ENCODE measurements at places on chromosomes 3 and 15.
A peak's percentile ranks its signal among the peaks of the same experiment; 100 is the strongest.

- no peak for DNase-seq
These were observed 747.6 kb downstream of the NAALADL2 start for GRCh38 chr3:175606650-175607318.

DNA sequence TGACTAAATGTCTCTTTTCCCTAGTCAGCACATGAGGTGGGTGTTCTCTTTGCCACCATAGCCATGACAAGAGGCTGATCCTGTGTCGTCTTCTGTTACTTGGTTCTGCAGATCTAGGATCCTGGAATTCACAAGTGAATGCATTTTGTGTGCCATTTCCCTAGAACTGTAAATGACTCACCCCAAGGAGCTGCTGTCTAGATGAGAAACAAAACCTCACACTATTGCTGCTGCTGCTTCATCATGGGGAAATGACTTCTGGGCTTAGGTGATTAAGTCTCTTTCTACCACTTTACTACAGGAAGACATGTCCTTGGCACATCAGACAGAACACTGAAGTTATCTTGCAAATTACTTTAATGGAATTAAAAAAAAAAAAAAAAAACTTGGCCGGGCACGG is 54.9 kb downstream of the SLCO3A1 start:
- DNase-seq, result no peak

GRCh38 chr3:10444511-10444910 is 60.9 kb downstream of the ATP2B2 start:
- no peak for DNase-seq

DNA sequence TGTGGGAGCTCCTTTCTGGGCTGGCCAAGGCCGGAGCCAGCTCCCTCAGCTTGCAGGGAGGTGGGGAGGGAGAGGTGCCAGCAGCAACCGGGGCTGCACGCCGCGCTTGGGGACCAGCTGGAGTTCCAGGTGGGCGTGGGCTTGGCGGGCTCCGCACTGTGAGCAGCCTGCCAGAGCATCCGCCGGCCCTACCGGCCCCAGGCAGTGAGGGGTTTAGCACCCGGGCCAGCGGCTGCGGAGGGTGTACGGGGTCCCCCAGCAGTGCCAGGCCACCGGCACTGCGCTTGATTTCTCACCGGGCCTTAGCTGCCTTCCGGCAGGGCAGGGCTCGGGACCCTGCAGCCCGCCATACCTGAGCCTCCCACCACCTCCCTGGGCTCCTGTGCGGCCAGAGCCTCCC is 651.0 kb upstream of the ARPP21 start:
- no peak for DNase-seq

GRCh38 chr15:28969511-28970085 is 83.8 kb downstream of the APBA2 start:
- DNase-seq, result no peak

GRCh38 chr3:123586968-123587367 is 2.1 kb upstream of the HACD2 start:
- DNase-seq, result no peak

DNA sequence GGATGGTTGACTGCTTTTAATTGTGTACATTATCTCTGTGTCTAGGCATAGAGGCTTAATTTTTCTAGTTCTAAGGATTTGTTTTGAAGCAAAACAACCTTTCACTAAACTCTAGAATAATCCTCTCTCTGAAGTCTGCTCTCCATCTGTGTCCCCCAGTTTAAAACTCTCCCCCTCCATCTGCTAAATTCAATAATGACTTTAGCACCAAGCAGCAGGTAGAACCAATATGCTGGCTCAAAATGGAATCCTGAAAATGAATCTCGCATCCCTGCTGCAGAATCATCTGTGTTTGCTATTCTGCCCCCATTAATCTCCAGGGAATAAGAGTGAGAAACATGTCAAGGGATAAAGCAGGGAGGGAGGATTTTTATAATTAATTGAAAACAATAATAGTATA is 111.8 kb downstream of the TUSC7 start:
- no peak for DNase-seq

DNA sequence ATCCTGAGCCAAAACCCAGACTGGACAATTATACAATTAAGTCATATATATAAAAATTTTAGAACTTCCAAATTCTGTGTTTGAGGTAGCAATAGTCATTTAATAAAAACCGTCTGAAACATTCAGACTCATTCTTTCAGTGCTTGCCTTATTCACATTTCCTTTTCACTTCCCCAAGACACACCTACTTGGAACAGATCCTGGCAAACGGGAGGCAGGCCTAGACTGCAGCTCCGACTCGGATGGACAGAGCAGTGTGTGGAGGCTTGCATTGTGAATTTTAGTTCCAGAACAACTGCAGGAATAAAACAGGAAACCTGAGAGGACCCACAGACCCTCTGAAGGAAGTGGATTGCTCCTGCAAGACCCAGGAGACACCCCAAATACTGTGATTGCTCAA is 341.4 kb downstream of the CNTN3 start:
- DNase-seq, result no peak

- DNase-seq, result no peak
These were observed 41.2 kb downstream of the GRK7 start for GRCh38 chr3:141804447-141804777.

DNA sequence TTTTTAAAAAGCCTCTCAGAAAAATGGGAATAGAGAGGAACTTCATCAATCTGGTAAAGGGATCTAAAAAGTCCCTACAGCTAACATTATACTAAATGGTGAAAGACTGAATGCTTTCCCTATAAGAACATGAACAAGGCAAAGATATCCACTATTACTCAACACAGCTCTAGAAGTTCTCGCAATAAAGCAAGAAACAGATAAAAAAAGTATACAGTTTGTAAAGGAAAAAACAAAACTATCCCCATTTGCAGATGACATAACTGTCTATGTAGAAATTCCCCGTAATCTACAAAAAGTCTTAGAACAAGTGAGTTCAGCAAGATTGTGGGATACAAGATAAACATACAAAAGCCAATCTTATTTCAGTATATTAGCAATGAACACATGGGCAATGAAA is 15.4 kb downstream of the EDC3 start:
- DNase-seq, result no peak

DNA sequence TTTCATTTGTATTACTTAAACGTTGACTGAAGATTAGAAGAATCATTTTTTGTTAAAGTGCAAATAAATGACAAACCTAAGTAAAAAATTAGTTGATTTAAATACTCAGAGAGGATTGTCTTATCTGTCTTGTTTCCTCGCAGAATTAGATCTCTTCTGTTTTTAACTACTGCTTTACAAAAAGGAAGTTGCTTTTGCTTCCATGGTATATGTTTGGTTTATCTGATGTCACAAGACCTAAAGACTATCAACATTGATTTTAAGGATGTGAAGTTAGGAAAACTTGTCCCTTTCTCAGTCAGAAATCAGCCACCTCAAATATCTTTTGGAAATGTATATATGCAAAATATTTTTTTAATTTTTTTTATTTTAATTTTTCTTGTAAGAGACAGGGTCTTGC is 28.7 kb downstream of the GPR171 start:
- no peak for DNase-seq

DNA sequence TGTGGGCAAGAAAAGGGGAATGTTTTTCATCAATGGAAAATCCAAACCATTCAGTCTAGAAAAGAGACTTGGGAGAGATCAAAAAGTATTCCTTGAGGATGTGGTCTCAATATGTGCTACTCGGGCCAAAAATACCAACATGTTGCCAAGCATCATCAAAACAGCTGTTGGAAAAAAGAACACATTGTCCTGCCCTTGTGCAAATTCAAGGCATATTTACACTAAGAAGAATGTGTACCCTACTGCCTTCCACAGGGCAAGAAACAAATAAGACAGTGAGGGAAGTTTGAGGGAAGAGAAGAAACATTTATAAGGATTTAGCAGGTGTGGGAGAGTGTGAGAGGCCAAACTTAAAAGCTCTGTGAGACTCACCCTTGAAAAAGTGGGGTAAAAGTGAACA is 252.1 kb downstream of the NTRK3 start:
- DNase-seq, result no peak

- DNase-seq, result no peak
These were observed 8.2 kb upstream of the SEC22A start for GRCh38 chr3:123193448-123194101.

- peak; percentile 13 for DNase-seq
These were observed 277.4 kb upstream of the NR2E3 start for GRCh38 chr15:71532994-71533393.

DNA sequence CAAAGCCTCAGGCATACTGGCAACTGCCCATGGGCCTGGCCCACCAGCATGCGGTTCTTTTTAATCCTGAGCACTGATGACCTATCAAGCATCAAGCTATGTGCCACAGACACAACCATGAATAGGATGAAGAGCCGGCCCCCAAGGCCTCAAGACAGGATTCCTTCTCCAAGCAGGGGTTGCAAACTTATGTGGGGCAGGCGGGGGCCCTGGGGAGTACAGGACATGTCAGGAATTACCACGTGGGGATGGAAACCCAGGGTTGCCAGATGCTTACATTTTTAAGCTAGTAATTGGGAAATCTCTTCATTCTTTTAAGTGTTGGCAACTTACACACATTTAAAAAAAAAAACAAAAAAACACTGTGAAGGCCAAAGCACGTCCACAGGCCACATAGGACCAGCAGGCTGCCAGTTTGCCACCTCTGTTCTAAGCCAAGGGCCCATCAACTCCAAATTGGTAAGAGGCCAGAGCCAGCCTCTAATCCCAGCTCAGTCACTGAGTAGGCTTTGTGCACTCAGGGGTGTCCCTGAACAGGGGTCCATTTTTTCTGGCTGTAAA is 32.8 kb downstream of the BDH1 start:
- DNase-seq, result no peak

- DNase-seq, result no peak
These were observed 1029.5 kb upstream of the NR2F2 start for GRCh38 chr15:95300958-95301357.

DNA sequence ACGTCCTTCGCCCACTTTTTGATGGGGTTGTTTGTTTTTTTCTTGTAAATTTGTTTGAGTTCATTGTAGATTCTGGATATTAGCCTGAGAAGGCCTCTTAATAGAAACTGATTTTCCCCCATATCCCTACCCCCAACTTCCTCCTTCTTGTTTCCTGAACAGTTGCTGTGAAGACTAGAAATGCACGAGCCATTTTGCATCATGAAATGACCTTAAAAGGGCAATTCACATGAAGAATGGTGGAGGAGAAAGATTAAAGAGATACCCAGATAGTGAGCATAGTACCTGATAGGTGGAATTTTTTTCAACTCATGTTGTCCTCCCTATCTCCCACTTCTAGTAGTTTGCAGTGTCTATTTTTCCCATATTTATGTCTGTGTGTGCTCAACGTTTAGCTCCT is 55.2 kb upstream of the KCNH8 start:
- no peak for DNase-seq

DNA sequence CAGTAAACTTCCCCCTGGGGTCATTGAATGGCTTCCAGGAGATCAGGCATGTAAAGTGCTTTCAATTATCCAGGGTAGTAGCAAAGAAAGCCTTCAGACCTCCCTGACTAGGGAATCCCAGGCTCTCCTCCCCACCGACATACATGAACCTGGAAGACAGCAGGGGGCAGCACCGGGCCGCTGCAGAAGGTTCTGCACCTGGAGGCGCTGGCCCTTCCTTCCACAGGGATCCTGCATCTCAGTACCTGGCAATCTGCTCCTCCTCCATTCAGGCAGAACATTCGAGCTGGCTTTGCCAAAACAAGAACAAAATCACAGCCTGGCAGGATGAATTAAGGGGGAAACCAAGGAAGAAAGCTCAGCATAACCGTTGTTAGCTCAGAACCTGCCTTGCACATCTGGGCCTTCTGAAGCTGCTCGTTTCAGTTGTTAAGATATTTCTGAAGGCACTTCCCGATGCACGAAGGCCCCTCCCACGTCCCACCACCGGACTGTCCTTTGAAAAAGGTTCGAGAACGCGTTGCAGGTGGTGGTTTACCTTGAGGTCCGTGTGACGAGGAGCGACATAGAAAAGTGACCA is 237.7 kb downstream of the SLCO3A1 start:
- no peak for DNase-seq

DNA sequence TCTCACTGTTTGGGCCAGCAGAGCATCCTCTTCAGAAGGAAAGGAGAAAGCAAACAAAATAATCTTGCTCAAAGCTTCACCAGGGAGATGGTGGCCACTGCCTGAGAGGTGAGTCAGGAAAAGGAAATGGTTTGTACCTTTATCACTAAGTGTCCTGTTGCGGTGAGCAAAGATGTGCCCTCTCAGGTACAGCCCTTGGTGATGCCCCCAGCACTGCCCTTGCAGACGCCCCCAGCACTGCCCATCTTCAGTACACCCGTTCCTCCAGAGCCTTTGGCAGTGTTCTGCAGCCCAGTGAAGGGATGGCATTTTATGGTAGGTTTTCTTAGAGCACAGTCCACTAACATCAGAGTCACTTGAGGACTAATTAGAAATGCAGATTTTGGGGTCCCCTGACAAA is 92.3 kb downstream of the ZNF621 start:
- no peak for DNase-seq

- DNase-seq, result no peak
These were observed 735.0 kb downstream of the ROBO1 start for GRCh38 chr3:79032686-79033318.

DNA sequence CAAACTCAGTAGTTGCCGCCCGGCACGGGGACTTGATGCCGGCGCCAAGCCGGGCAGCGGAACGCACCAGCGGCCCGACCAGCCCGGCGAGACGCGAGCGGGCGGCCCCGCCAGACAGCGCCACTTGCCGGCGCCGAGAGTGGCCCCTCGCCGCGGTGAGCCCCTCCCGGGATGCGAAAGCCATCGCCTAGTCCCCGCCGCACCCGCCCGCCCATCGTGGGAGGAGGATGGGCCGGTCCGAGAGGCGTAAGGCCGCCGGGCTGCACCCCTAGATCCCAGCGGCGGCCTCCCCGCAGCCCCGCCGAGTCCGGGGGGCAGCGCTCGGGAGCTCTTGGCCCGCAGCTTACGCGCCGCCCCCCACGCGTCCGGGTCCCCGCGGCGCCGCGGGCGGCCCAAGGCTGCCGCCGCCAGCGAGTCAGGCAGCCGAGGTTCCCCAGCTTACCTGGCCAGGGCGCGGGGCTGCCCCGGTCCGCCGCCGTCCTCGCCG is 609 bp downstream of the GOLGA8A start:
- DNase-seq, result no peak

DNA sequence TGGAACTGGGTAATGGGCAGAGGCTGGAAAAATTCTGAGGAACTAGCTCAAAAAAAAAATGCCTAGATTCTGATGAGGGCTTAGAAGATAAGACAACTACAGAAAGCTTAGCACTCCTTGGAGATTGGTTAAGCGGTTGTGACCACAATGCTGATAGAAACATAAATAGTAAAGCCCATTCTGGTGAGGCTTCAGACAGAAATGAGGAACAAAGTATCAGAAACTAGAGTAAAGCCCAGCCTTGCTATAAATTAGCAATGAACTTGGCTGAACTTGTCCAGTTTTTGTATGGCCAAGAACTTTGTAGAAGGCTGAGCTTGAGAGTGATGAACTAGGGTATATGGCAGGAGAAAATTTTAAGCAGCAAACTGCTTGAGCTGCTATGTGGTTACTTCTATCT is 25.4 kb downstream of the GOLGB1 start:
- DNase-seq, result no peak

GRCh38 chr15:98738689-98739401 is 90.5 kb downstream of the IGF1R start:
- no peak for DNase-seq
